ENCODE measurements at places on chromosomes 12 and 14. TPM values are rescaled to one million over a fixed set of nuclear protein-coding genes. Genes with fewer than 3 reads are reported as not detected.

- DNase-seq: no peak
These were observed 38.1 kb upstream of the NT5DC3 start for GRCh38 chr12:103879048-103879692.

- no peak for DNase-seq
These were observed 256.4 kb downstream of the SNAPC1 start for GRCh38 chr14:62018606-62019005.

DNA sequence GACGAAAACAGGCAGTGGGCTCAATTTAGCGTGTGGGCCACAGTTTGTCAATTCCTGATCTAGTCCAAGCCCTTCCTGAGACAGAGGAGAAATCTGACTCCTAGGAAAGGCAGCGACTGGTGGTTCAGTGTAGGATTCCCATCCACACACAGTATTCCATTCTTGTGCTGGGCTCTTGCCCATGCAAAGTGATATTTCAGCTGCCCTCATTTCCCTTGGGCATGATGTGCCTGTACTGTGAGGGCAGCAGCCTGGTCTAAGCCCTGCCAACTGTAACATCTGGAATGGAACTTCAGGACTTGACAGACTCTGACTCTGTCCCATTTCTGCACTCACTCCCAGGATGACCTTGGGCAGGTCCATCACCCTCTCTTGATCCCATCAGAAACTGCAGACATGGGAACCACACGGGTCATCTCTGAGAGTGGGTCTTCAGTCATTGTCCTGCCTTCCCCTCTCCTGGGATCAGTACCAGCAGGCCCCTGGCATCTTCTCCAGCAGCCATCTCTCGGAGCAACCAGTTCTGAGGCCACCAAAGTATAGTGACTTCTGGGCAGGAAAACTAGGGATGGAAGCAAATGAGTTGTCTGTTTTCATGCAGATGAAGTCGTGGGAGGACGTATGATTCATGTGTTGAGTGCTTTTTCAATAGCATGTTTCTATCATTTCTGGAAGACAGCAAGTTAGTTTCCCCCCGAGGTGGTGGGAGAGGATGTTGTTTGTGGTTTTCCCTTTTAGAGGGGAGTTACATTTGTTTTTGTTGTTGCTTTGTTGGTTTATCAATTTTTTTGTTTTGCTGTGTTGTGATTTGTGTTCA, 54.2 kb upstream of the BCL2L14 start:
- no peak for DNase-seq

DNA sequence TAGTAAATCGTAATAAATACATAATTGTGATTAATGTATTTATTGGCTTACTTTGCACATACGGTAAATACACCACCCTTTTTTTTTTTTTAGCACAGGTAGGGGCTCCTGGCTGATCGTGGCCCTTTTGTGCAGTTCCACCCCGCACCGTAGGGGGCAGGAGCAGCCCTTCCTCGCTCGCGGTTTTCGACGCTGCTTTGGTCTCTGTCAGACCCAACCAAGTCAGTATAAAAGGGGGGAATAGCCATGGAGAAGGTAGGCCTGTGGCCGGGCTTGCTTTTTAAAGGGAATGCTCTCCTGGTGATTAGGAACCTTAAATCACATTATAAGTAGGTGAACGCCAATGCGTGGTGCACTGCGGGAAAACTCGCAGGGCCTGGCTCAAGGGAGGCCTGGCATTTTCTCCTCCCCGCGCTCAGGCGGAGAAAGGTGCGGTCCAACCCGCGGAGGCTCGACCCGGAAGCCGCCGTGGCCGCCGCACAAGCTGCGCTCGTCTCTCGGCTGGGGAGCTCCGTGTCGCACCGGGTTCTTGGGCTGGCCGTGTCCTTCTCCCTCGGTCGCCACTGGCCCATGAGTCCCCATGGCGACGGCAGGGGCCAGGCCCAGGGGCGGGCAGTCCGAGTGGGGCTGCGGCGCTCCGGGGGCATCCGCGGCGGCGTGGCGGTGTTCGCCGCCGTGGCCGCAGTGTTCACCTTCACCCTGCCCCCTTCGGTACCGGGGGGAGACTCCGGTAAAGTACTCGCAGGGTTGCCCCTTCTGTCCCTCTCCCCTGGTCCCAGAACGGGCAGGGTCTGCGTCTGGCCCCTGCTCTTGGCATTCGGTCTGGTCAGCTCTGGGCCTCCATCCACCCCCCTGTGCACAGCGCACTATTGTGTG, at the start of gene TMEM260:
Gene TMEM260, plus strand, starts transcription at position 454 of the 876 bp plus-strand sequence. Its CDS starts 117 bp downstream, at position 571.
- peak; percentile 64 for DNase-seq

The SLC4A8 gene
- total RNA-seq: 5.1 TPM

All from pulmonary artery endothelial cell (primary cell).